ENCODE measurements at places on chromosomes 7 and 10.
A peak's percentile ranks its signal among the peaks of the same experiment; 100 is the strongest.

DNA sequence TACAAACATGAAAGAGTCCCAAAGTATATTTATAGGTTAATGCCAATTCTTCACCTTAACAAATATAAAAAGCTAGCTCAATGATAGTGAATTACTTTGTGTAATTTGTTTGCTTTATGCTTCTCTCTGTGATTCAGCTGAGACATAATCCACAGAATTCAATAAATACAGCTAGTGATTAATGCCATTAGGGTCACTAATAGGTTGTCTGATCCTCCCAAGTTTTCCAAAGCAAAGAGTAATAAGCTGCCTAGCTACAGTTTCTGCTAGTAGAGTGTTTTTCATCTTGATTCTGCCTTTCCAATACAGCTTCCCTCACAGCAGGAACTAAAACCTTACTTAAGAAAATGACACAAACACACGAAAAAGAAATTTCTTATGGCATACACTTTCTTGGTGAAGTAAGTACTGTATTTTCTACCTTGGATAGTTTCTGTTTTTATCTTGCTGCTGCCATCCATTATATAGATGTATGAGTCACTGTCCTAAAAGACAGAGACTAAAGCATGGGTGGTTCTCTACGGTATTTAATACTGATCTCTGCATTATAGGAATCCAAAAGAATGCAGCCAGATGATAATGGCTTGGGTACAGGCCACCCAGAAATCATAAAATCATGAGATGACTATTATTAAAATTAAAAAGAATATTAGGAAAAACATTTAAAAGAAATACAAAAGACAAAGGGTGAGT, 170.0 kb downstream of the TPK1 start:
- DNase-seq: no peak

GRCh38 chr10:131431533-131431932, 120.0 kb upstream of the TCERG1L start:
- no peak for DNase-seq

GRCh38 chr10:31341552-31341951, 22.5 kb downstream of the ZEB1 start:
- DNase-seq: no peak

GRCh38 chr7:144516729-144517525, 113.4 kb upstream of the NOBOX start:
- DNase-seq: no peak

- DNase-seq: peak; percentile 4
Measured at GRCh38 chr7:390761-391410, 100.9 kb downstream of the FOXL3 start.

- DNase-seq: no peak
Measured at GRCh38 chr10:12833451-12833850, 168.1 kb downstream of the CCDC3 start.

DNA sequence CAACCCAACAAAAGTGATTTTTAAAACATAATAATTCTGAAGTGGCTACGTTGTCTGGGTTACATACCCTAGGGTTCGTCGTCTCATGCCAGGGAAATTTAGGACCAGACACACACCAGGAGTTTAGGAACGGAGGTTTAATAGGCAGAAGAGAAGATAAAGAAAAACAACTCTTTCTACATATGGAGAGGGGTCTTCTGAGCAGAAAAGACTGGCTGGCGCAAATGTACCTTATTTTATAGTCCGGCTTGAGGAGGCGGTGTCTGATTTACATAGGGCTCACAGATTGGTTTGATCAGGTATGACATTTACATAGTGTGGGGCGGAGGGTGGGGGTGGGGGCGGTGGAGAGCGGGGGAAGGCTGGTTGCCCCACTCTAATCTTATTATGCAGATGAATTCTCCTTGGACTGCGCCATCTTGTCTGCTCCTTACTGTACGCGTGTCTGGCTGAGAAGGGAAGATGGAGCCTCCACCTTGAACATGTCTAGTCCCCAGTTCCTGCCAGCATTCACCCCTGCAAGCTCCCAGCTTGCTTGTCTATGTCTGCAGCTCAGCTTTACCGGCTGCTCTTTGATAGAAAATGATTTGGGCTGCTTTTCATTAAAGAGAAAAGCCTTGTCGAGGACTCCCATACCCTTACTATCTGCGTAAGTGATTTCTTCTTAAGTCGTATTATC, 98.7 kb downstream of the RALA start:
- DNase-seq: peak; percentile 64

GRCh38 chr10:49831352-49832035, 69.4 kb upstream of the OGDHL start:
- DNase-seq: no peak

DNA sequence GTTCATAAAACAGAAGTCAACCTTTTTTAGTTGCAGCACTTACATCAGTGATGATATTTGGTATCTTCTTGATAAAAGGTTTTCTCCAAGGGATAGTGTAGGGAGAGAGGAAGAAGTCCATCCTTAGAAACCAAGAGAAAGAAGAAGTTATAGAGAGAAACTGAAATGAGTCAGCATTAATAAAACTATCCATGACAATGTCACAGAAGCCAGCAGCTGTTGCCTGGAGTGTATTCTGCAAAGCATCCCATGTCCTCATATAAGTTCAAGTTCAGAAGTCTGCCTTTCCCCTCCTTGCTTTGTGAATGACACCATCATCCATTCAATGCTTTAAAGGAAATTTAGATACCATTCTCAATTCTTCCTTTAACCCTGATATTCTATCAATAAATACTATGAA, 14.4 kb upstream of the COL1A2 start:
- no peak for DNase-seq

DNA sequence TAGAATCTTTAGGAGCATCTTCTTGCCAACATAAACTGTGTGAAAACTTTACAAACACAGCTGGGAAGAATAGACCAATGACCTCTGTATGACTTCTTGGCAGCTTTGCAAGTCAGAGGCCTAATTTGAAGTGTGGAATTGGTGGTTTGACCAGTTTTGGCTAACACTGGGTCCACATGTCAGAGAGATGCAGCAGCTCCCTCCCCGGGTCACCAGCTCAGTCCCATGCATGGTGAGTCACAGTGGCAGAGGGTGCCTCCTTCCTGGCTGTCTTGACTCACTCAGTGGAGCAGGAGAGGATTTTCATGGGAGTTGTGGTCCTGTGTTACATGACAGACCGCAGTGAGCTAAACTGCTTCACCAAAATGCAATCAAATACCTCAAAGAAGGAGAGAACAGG, 8.2 kb upstream of the STARD3NL start:
- no peak for DNase-seq

DNA sequence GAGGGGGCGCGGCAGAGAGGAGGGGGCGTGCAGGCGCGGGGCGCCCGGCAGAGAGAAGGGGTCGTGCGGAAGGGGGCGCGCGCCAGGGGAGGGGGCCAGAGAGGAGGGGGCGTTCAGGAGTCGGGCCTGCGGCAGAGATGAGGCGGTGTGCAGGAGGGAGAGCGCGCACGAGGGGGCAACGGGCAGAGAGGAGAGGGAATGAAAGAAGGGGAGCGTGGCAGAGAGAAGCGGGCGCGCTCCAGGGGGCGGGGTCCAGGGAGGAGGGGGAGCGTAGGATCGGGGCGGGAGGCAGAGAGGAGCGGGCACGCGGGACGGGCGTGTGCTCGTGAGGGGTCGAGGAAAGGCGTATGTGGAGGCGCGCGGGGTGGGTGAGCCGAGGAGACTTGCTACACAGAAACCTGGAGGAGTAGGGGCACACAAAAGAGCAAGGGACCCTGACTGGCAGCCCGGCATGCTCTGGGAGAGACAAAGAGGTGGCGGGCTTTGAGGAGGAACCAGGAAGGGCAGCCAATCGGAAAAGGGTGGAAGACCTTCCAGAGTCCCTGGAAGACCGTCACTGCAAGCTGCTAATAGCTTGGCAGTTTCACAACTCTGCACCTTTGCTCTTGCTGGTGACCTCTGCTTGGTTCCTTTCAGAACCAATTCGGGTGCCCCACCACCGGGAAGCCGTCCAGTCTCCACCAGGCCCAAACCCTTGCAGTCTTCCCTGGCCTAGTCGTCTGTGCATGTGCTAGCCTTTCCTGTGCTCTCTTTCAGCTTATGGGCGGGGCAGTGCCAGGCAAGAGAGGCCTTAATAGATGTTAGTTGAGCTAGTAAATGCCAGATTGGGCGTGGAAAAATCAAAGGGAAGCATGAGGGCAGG, 639 bp downstream of the DYDC2 start:
- DNase-seq: no peak

GRCh38 chr10:124626759-124627380, 117.3 kb downstream of the FAM53B start:
- no peak for DNase-seq

DNA sequence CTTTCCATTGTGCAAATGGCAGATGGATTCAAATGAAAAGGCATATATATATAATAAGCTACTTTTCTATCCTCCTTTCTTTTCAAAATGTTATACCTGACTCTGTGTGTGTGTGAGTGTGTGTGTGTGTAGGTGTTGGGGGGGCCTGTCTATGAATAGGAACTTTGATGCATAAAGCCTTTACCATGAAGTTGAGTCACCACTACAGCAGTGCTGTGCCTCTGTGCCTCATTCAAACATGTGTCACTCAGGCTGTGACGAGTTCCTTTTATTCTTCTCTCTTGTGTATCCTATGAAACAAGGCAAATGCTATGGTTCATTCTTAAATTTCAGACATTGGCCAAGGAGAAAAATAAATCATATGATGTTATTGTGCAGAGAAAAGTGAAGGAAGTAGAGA, 52.7 kb upstream of the DKK1 start:
- no peak for DNase-seq

DNA sequence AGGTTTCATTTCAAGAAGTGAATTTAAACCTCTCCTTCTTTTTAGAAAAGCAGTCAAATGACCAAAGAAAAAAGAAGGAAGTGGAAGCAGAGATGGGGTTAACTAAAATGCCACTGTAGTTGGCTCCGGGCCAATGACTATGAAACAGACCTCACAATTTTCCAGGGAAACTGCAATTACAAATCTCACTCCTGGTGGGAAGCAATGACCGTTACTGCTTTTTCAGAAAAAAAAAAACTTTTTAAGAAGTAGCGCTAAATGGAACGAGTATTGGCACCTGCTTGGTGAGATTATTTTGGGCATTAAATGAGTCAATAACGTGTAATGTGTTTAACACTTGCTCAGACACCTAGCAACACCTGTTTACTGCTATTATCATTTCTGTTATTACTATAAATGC, 1.2 kb downstream of the SFRP4 start:
- no peak for DNase-seq

GRCh38 chr7:143314127-143314526, 1.8 kb upstream of the CLCN1 start:
- DNase-seq: no peak

DNA sequence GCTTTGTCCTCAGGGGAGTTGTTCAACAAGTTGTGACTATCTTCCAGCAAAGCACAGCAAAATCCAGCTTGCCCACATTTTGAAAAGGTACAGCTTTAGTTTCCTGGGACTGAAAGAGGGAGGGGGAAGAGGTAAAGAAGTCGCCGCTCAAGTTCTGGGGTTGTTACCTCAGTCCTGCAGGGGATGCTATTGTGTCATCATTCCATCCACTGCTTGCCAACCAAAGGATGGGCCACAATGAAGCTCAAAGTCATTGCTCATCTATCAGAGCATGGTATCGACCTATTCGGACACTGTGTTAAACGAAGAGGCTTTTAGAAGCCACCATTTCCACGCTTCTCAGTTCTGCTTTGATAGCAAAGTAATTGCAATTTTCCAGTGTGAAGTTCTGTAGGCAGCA, 34.3 kb downstream of the NPY start:
- peak; percentile 21 for DNase-seq

GRCh38 chr7:78968951-78969350, 484.5 kb downstream of the MAGI2 start:
- DNase-seq: no peak

DNA sequence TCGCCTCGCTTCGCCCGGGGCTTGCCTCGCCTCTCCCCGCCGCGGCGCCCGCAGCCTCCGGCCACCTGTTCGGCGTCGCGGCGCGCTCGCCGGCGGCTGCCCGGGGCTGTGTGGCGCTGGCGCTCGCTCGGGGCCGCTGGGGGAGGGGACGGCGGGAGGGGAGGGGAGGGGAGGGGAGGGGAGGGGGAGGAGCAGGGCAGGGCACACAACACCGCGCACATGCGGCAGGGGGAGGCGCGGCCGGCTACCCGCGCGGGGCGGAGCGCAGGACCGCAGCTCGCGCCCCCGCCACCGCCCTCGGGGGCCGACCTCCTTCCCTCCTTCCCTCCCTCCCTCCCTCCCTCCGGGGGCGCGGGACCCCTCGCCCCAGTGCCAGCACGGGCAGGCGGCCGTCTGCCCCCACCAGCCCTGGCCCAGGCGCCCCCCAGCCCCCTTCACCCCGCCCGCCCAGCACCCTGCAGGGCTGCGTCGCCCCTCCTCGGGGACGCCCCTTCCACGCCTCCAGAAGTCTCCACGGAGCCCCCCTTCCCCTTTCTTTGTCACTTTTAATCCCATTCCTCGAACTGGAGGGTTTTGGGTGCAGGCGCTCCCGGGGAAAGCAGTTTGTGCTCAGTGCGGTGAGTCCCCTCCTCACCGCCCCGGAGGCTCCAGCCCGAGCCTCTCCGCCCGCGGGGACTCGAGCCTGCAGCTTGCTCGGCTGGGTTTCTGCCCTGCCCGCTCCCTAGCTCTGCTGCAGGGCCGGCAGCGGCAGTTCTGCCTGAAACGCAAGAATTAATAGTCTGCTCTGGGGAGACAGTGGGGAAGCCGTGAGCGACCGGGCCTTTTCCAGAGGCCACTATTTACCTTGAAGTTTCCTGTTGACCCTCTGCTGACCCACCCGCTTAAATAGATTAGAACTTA, at the start of gene PARD3:
PARD3 (minus strand) TSS at position 112 of the 900 bp plus-strand sequence. CDS start 301 bp downstream, outside the sequence.
- DNase-seq: peak; percentile 84

GRCh38 chr7:23714150-23714464, 4.1 kb downstream of the STK31 start:
- DNase-seq: no peak

DNA sequence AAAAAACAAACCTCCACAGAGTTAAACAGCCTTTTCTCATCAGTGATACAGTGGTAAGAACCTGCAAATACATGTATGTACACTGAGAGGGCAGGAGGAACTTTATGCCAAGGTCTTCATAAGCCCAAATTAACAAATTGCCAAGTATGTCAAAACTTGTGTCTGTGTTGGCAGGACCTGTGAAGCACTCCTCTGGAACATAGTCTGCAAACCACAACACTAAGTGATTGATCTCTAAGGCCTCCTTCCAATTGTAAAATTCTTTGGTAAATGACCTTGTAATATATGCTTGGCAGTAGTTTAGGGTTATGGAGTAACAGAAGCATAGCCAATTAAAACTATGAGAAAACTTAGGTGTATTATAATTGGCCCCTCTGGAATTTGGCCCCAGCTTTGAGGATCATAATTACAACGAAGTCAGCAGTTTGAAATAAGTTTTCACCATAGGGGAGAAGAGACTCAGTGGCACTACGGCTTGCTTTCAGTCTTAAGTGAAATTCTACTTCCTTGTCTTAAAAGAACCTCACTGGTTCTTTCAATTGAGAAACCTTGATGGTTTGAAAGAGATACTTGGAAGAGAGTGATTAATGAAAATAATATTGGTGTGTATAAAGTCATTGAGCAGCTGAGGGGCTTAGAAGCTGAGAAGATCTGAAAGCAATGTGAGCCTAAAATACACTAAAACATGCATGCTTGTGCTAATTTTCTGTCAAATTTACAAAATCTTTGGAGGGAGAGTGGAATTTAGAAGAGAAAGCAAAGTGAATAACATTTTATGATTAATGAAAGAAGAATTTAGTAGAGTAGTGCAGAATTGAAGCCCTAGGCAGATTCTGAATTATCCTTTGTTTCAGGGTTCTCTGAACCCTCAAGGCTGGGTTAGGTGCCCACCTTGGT, 57.6 kb downstream of the CNNM2 start:
- DNase-seq: no peak

GRCh38 chr10:130188195-130189175, 52.3 kb downstream of the GLRX3 start:
- no peak for DNase-seq

- DNase-seq: no peak
Measured at GRCh38 chr7:131302876-131303707, 24.6 kb upstream of the MKLN1 start.
